ENCODE measurements at places on chromosomes 4 and X. TPM values are rescaled to one million over a fixed set of nuclear protein-coding genes. Genes with fewer than 3 reads are reported as not detected.

The TRIM60 gene
- not detected for total RNA-seq

- no peaks in the 10 kb centered on the region for H3K27me3 ChIP-seq
- no peak overlapping the region for H3K4me3 ChIP-seq
- H3K4me1 ChIP-seq: no peaks in the 10 kb centered on the region
- H3K36me3 ChIP-seq: no peaks in the 10 kb centered on the region
Observed at GRCh38 chr4:108700081-108700757, 49.8 kb downstream of the OSTC start.

DNA sequence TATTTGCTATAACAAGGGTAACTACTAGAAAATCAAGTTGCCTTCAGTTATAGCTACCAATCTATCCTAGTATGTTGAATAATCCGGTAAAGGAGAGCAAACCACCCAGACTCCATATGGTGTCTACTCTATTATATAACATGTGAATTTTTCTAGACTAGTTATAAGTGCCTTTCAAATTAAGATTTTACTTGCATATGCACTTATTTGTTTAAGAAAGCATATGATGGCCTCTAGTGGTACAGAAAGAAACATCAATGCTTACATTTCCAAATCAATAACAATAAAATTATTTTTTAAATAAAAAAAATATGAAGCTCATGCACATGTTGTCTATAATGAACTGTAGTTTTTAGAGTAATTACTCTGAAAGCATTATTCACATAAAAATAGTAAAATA lies 1516.4 kb upstream of the PABPC4L start:
- no peak overlapping the region for H3K4me3 ChIP-seq
- DNase-seq: no peak
- H3K4me1 ChIP-seq: no peaks in the 10 kb centered on the region
- H3K27ac ChIP-seq: no peak overlapping the region

- no peak overlapping the region for H3K4me3 ChIP-seq
- no peak for DNase-seq
- no peaks in the 10 kb centered on the region for H3K27me3 ChIP-seq
- H3K36me3 ChIP-seq: no peaks in the 10 kb centered on the region
- H3K27ac ChIP-seq: no peak overlapping the region
Observed at GRCh38 chr4:33878710-33879109, 2365.6 kb downstream of the ARAP2 start.

- H3K27me3 ChIP-seq: no peaks in the 10 kb centered on the region
- H3K4me1 ChIP-seq: peaks cover 8% of the 10 kb centered on the region
- no peak overlapping the region for H3K4me3 ChIP-seq
- no peak overlapping the region for H3K27ac ChIP-seq
Observed at GRCh38 chrX:54641530-54641929, 111.5 kb downstream of the GNL3L start.

The SOWAHD gene
- total RNA-seq: 0.23 TPM

GRCh38 chr4:72112514-72113156 lies 80.8 kb downstream of the NPFFR2 start:
- no peaks in the 10 kb centered on the region for H3K27me3 ChIP-seq
- DNase-seq: peak; percentile 2
- no peaks in the 10 kb centered on the region for H3K36me3 ChIP-seq
- no peak overlapping the region for H3K27ac ChIP-seq
- H3K4me1 ChIP-seq: peaks cover 3% of the 10 kb centered on the region

GRCh38 chrX:41664375-41664901 lies 24.3 kb upstream of the GPR34 start:
- peaks cover 9% of the 10 kb centered on the region for H3K4me1 ChIP-seq
- H3K27ac ChIP-seq: no peak overlapping the region
- DNase-seq: no peak
- no peak overlapping the region for H3K4me3 ChIP-seq

- peaks cover 22% of the 10 kb centered on the region for H3K4me1 ChIP-seq
- no peaks in the 10 kb centered on the region for H3K36me3 ChIP-seq
- H3K27me3 ChIP-seq: no peaks in the 10 kb centered on the region
- no peak overlapping the region for H3K27ac ChIP-seq
- no peak for DNase-seq
Observed at GRCh38 chr4:36249610-36250009, 5.3 kb upstream of the ARAP2 start.

The TMEM175 gene
- 79.8 TPM for total RNA-seq

All from natural killer cell (primary cell).